ENCODE measurements at places on chromosomes 12 and 14.

DNA sequence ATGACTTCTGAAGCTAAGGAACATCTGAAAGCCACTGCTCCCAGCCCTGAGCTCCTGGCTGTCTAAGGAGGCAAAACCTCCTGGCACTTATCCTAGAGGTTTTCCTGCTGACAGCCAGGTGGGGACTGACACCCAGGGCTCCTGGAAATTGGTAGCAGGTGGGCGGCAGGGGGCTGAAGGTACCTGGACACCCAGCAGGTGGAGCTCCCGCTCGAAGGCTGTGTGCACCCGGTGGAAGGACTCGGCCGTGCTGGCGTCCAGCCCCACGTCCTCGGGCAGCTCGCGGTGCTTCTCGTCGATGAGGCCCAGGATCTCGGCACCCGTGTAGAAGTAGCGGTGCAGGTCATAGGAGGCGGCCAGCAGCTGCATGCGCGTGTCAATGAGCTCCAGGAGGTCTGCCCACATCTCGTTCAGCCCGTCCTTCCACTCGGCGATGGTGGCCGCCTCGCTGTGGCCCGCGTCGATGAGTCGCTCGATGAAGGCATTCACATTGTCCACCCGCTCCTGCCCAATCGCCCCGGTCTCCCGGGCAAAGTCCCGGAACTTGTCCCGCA is 68.2 kb downstream of the PLEKHG3 start:
- DNase-seq, result no peak

DNA sequence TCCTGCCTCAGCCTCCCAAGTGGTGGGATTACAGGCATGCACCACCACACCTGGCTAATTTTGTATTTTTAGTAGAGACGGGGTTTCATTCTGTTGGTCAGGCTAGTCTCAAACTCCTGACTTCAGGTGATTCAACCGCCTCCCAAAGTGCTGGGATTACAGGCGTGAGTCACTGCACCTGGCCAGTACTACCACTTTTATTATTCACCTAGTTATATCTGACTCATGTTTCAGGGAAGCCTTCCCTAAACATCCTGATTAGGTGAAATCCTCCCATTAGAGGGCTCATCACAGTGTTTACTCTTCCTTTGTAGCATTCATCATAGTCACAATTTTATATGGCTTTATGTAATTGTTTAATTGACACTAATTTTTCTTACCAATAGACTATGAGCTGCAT is 295.3 kb upstream of the SOX5 start:
- no peak for DNase-seq

DNA sequence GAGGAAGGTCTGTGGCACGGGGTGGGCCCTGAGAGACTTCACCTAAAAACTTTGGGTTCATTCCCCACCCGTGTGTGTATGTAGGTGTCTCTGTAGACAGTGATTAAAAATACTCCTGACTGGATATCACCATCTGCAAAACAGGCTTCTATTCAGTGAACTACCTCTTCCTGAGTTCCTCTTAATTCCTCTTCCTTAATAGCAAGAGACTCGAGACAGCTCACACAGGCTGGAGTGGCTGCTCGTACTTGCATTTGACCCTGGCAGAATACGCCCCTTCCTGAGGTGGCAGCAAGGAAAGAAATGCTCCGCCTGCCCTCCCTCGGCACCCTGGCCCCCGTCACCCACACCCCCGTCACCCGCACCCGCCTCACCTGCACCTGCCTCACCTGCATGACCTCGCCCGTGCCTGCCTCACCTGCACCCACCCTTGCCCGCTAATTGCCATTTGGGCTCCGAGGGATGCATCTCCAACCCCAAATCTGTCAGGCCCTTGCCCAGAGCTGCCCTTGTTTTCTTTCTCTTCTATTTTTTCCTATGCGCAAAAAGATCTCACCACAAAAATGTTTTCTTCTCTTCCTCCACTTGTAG is 90.0 kb downstream of the FBXL14 start:
- no peak for DNase-seq

- DNase-seq, result no peak
These were observed 9.2 kb downstream of the EGLN3 start for GRCh38 chr14:33941718-33942117.

DNA sequence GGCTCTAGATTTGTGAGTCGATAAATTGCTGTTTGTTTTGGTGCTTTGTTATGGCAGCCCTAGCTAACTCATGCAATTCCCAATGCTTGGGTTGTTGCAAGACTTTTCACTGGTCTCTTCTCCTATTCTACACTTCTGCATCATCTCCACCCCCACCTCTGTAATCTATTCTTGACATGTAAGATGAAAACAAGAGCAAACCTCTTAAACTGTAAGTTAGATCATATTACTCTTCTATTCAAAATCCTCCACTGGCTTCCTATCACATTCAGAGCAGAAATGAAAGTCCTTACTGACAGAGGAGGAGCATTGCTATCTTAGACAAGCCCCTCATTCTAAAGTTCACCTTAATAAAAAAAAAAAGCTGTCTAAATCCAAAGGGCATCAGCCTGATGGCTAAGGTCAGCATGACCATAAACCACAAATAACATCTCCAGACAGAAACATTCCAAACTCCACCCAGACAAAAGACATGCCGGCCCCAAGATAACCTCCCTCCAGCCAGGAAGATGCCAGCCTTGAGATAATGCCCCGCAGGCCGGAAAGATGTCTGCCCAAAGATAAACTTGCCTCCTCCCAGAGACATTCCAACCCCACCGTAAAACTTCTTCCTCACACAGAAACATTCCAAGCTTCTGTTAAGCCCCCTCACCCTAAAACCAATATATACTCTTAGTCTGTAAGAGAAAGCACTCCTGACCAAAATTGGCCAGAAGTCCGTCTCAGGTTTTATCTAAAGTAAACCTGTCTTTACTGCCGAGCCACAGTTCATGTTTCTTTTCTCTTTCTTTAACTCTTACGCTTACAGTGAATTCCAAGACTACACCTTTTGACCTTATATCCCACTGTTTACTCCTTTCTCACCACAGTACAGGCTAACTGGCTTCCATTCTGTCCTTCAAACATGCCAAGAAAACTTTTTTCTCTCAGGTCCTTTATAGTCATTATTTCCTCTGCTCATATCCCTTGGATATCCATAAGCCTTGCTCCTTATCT is 308.9 kb downstream of the KCNH5 start:
- DNase-seq, result no peak

DNA sequence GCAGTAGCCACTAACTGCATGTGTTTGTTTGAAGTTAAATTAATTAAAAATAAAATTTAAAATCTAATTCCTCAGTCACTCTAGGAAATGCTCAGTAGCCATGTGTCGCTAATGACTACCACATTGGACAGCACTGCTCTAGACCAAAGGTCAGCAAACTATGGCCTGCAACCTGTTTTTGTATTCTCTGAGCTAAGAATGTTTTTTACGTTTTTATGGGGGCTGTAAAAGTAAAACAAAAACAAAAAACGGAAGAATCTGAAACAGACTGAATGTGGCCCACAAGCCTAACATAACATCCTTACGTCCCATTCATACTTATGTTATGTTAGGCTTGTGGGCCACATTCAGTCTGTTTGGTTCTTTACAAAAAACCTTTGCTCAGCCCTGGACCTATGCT is 57.8 kb downstream of the LIN52 start:
- DNase-seq, result no peak

DNA sequence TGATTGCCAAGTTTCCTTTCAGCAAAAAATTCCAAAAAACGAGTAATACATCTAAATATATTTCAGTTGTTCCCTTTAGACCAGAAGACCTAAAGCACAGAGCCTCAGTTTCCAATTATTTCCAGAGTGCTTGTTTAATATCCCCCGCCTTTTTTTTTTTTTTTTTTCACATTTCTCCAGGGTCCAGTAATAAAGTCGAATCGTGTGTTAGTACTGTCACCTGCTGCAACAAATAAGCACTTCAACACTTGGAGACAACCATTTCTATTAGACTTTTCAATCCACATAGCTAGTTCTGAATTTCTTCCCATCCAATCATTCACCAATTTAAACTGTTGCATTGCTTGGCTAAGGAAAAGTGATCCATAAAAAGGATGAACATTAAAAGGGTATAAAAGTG is 13.6 kb downstream of the PDE6H start:
- DNase-seq, result no peak

DNA sequence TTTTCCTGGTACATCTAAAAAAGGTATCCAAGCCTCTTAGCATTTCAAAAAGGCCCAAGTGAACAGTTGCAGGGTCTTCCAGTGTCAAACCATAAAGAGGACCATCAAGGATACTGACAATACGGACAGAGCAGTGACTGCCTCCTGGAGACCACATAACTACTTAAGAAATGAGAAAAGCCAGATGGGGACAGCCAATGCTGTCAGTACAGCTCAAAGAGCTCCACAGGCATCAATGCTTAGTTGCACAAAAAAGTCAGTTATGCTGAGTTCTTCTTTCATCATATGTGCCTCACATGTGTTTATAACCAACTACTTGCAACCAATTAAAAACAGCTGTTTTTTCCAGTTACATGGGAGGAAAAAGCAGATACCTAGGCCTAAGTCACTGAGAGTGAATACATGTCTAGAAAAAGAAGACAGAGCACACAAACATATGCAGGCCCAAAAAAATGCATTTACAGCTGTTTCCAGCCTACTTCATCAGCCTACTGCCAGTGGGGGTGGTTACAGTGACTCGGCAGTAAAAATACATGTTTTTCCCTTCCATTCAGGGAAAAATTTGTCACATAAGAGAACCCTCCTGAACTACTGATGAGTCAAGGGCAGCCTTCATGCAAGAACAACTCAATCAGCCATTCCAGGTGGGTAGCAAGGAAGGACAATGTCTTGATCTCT is 84.0 kb downstream of the DCAF5 start:
- DNase-seq, result no peak

DNA sequence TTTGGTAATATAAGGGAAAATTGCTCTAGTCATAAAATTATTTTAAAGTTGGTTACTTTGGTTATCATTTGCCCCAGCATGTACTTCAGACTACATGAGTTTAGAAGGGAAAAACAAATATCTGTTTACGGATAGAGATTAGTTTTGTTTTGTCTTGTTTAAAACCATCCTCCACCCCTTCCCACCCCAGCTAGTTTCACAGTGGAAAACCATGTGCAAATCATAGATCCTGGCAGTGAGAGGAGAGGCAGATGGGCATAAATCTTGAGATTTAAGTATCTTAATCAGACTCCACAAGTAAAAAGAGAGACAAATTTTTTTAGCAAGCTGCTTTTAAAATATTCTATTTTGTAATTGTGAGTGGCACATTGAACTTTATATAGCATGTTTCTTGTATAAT is 424.7 kb downstream of the TMEM117 start:
- DNase-seq, result no peak

DNA sequence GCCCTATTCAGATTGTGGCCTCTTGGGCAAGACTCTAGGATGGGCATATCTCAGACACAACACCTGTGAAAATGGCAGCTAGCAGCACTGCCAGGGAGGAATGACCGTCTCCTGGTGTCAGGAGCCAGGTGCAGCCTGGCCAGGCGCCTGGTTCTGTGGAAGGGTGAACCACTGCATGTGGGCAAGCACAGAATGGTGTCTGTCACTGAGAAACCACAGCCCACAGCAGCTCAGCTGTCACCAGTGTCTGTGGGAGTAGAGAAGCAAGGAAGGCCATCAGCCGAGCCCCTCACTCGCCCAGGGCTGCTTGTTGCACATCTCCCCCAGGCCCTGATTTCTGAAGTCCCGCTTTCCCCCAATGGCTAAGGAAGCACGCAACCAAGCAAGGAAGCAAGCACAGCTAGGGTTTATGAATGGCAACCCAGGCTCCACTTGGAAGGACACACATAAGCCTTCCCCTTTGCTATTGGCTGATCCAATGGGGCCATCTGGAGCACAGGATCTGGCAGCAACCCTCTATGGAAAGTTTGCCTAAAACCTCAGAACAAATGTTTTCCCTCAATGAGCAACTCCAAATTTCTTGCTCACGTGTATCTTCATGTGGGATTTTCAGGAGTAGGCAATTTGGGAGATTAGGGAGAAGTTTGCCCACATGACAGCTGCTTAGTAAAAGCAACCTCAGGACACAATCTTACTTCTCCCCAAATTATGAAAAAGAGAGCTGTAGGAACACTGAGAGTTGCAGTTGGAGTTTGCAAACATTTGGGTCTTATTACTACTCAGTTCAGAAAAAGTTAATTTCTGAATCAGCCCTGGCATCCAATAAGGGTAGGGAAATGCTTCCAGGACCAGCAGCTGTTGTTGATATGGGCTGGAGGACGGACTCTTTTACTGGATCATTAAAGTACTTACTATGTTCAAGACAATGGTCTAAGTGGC is 44.7 kb downstream of the GPHB5 start:
- no peak for DNase-seq

DNA sequence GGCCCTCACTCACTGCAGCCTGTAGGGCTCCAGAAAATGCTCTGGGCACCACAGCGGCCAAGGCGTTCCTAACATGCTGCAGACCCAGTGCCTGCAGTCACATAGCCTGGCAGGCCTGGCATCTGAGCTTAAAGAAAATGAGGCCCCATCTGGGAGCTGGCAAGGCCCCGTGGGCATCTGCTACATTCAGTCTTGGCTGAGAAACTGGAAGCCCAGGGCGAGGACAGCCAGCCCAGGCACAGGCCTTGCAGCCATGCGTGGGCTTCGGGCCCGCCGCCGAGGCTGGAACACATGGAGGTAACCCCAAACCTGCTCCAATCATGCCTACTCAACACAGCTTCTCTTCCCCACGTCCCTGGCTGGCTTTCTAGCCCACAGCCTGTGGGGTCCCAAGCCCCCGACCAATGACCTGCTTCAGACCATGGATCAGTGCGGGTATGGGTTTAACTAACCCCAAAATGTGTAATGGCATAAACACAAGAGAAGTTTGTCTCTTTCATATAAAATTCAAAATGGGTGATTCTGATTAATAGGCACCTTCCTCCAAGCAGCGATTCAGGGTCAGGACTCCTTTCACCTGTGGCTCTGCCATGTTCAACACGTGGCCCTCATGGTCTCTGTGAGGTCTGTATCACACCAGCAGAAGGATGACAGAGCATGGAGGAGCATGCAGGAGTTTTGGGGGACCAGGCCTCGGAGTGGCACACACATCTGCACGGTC is 6.4 kb downstream of the NGB start:
- no peak for DNase-seq

GRCh38 chr12:130745921-130746320 is 29.8 kb upstream of the RIMBP2 start:
- no peak for DNase-seq

GRCh38 chr12:1103632-1104031 is 112.6 kb downstream of the ERC1 start:
- DNase-seq, result no peak

- no peak for DNase-seq
These were observed 480.7 kb downstream of the RPS29 start for GRCh38 chr14:49105512-49105911.
